ENCODE measurements at places on chromosomes 13 and 19. TPM values are rescaled to one million over a fixed set of nuclear protein-coding genes. Genes with fewer than 3 reads are reported as not detected.

GRCh38 chr13:40476175-40476958, 190.1 kb downstream of the FOXO1 start:
- H3K4me1 ChIP-seq, result peaks cover 27% of the 10 kb centered on the region
- H3K27me3 ChIP-seq, result no peaks in the 10 kb centered on the region
- no peaks in the 10 kb centered on the region for H3K36me3 ChIP-seq
- no peak overlapping the region for H3K27ac ChIP-seq

DNA sequence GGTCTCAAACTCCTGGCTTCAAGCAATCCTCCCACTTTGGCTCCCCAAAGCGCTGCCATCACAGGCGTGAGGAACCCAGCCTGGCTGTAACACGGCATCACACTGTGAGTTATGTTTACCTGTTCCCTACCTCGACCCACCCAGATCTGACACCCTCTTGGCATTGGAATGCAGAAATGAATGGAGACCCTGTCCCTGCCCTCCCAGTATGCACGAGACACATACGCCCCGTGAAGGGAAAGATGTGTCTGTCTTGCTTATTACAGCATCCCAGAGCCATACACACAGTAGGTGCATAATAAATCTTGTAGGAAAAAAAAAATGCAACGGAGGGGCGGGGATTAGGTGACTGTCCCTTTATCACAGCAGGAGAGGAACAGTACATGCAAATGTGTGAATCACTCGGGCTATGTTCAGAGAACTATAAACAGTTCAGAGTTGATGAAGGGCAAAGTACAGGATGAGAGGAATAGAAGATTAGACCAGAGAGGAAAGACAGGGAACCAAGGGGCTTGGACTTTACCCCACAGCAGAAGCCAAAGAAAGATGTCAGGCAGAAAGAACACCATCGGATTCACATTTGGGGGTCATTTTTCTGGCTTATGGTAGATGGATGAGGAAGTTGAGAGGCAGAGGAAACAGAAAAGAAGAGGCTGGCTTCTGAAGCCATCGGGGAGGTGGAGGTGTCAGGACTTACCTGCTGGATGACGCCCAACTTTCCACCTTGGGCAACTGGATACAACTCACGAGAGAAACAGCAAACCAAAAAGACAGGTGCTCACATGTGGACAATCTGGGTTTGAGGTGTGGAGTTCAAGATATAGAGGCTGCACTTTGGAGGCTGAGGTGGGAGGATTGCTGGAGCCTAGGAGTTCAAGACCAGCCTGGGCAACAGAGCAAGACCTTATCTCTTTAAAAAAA, 94.3 kb downstream of the INSR start:
- H3K27me3 ChIP-seq, result peaks cover 18% of the 10 kb centered on the region
- H3K4me3 ChIP-seq, result no peak overlapping the region
- no peak for DNase-seq
- peaks cover 18% of the 10 kb centered on the region for H3K4me1 ChIP-seq
- H3K27ac ChIP-seq, result no peak overlapping the region

DNA sequence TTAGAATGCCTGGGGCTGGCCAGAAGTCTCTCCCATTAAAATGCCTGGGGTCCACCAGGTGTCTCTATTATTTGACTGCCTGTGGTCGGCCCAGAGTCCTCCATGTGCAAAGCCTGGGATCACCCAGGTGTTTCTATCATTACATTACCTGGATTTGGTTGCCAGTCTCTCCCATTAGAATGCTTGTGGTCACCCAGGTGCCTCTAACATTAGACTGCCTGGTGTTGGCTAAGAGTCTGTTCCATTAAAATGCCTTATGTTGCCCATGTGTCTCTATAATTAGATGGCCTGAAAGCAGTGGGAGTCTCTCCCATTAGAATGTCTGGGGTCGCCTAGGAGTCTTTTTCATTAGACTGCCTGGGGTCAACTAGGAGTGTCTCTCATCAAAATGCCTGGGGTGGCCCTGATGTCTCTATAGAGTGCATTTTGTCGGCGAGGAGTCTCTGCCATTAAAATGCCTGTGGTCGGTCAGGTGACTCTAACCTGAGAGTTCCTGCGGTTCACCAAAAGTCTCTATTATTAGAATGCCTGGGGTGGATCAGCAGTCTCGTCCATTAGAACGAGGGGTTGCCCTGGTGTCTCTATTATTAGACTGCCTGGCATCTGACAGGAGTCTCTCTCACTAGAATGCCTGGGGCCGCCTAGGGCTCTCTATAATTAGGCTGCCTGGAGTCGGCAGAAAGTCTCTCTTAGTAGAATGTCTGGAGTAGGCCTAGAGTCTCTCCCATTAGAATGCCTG, 1540.5 kb downstream of the UQCRFS1 start:
- no peak for DNase-seq
- no peaks in the 10 kb centered on the region for H3K27me3 ChIP-seq
- no peaks in the 10 kb centered on the region for H3K4me1 ChIP-seq

GRCh38 chr13:63351081-63351480, 1935.4 kb upstream of the PCDH20 start:
- no peaks in the 10 kb centered on the region for H3K36me3 ChIP-seq
- H3K27ac ChIP-seq, result no peak overlapping the region
- no peaks in the 10 kb centered on the region for H3K27me3 ChIP-seq
- no peaks in the 10 kb centered on the region for H3K4me1 ChIP-seq
- H3K4me3 ChIP-seq, result no peak overlapping the region

GRCh38 chr13:24684600-24684998, 4.4 kb downstream of the ATP12A start:
- no peaks in the 10 kb centered on the region for H3K36me3 ChIP-seq
- H3K27ac ChIP-seq, result no peak overlapping the region
- H3K4me1 ChIP-seq, result peaks cover 36% of the 10 kb centered on the region

GRCh38 chr19:48190288-48190884, 19.9 kb downstream of the ZSWIM9 start:
- H3K36me3 ChIP-seq, result peaks cover 24% of the 10 kb centered on the region
- H3K4me1 ChIP-seq, result peaks cover 11% of the 10 kb centered on the region
- H3K27me3 ChIP-seq, result no peaks in the 10 kb centered on the region
- DNase-seq, result peak; percentile 83
- H3K27ac ChIP-seq, result peak overlapping the region; percentile 32
- no peak overlapping the region for H3K4me3 ChIP-seq

- H3K36me3 ChIP-seq, result peaks cover 13% of the 10 kb centered on the region
- no peak overlapping the region for H3K4me3 ChIP-seq
- no peaks in the 10 kb centered on the region for H3K27me3 ChIP-seq
- H3K27ac ChIP-seq, result no peak overlapping the region
- DNase-seq, result no peak
Observed at GRCh38 chr19:16429066-16429758, 42.6 kb downstream of the EPS15L1 start.

- H3K36me3 ChIP-seq, result no peaks in the 10 kb centered on the region
- H3K4me1 ChIP-seq, result no peaks in the 10 kb centered on the region
- DNase-seq, result no peak
Observed at GRCh38 chr13:43157796-43158195, 134.4 kb downstream of the DNAJC15 start.

DNA sequence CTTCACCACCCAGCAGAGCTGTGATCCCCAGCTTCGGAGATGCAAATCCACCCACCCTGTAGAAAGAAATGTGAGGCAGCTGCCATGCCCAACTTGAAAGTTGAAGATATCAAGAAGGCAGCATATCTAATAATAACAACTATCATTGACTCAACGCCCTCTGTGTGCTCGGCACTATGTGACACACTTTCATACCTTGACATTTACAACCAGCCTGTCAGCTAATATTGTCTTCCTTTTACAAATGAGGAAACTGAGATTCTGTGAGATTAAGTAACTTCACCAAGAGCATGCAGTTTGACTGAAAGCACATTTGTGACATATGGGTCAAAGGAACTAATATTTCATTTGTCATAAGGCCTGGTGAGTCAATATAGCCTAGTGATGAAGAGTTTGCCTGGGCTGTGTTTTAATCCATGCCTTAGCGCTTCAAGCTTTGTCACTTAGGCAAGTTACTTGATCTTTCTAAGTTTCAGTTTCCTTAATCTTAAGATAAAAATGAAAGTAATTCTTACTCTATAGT, 137.0 kb downstream of the FLT1 start:
- no peaks in the 10 kb centered on the region for H3K27me3 ChIP-seq
- H3K36me3 ChIP-seq, result peaks cover 1% of the 10 kb centered on the region
- H3K4me3 ChIP-seq, result no peak overlapping the region

GRCh38 chr13:28268800-28269223, 130.5 kb downstream of the PAN3 start:
- H3K27ac ChIP-seq, result peak overlapping the region; percentile 53
- DNase-seq, result no peak
- H3K4me3 ChIP-seq, result no peak overlapping the region

DNA sequence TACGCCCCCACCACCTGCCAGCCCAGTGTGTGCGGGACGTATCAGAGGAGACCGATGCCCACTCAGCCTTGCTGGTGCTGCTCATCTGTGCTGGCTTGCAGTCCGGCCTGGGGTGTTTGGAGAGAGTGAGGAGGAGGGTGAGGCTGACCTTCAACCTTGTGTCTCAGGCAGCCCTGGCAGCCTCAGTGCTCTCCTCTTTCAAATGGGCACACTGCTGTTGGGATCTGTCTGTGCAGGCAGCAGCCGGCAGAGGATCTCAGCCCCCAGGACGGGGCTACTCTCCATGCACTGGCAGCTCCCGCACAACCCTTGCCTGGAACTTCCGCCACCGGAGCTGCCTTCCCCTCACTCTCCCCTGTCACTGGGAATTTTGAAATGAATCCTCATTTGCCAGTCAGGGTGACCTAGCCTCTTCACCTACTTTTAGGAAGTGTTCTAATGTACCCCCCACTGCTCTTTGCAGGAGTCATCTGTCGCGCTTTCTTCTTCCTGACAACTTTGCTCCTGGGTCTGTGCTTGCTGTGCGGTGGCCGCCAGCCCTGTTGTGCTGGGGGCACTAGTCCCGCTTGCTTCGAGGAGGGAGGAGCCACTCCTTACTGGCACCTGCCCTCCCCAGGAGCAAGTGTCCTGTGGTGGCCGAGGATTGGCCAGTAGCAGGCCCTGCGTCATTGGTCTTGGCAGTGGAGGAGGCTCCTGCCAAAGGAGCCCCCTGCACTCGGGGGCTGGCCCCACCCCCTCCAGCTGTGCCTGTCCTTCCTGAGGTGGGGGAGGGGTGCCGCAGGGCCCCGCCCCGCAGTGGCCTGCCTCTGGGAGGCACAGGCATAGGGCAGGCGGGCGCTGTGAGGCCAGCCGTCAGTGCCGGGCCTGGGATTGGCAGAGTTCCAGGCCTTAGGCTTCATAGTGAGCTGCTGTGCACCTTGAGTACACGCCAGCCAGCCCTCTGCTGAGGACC, 53.4 kb downstream of the TSSK6 start:
- H3K4me1 ChIP-seq, result peaks cover 76% of the 10 kb centered on the region
- H3K36me3 ChIP-seq, result peaks cover 41% of the 10 kb centered on the region
- H3K27me3 ChIP-seq, result no peaks in the 10 kb centered on the region
- peak overlapping the region; percentile 89 for H3K4me3 ChIP-seq
- peak overlapping the region; percentile 100 for H3K27ac ChIP-seq

- no peak for DNase-seq
- H3K27me3 ChIP-seq, result peaks cover 18% of the 10 kb centered on the region
- no peak overlapping the region for H3K27ac ChIP-seq
Observed at GRCh38 chr19:47860602-47861297, 1.7 kb downstream of the TPRX2 start.

DNA sequence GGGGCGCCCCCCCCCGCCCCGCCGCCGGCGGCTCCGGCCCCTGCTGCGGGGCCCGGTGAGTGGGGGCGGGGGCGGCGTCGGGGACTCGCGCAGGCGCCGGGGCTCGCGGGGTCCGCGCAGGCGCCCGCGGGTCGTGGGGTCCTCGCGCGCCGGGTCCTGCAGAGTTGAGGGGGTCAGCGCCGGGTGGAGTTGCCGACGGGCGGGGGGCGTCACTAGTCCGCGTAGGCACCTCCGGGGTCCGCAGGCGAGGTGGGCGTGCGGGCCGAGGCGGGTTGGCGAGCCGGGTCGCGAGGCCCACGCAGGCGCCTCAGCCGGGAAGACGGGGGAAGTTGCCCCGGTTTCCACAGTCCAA, 365 bp downstream of the PPP6R1 start:
- peak; percentile 58 for DNase-seq
- H3K27ac ChIP-seq, result peak overlapping the region; percentile 99
- no peaks in the 10 kb centered on the region for H3K27me3 ChIP-seq
- peaks cover 12% of the 10 kb centered on the region for H3K4me1 ChIP-seq
- H3K36me3 ChIP-seq, result peaks cover 50% of the 10 kb centered on the region
- peak overlapping the region; percentile 96 for H3K4me3 ChIP-seq

DNA sequence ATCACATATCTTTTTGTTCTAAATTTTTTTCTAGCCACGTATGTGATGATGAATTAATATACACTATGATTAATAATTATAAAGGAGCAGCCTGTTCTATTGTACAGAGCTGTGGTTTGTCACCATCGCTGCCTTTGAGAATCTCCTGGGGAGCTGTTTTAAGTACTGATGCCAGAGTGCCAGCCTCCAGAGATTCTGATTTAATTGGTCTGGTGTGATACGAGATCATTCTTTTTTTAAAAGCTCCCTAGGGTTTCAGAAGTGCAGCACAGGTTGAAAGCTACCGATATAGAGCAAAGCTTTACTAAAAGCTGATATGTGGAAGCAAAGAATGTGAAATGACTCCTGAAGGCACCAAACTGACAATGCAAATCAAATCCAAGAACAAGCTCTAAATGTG, 314.7 kb downstream of the ITGBL1 start:
- DNase-seq, result no peak
- H3K27me3 ChIP-seq, result peaks cover 8% of the 10 kb centered on the region
- H3K36me3 ChIP-seq, result no peaks in the 10 kb centered on the region
- H3K4me3 ChIP-seq, result no peak overlapping the region
- no peak overlapping the region for H3K27ac ChIP-seq

- peaks cover 54% of the 10 kb centered on the region for H3K4me1 ChIP-seq
- H3K4me3 ChIP-seq, result peak overlapping the region; percentile 45
- peaks cover 23% of the 10 kb centered on the region for H3K36me3 ChIP-seq
- H3K27ac ChIP-seq, result peak overlapping the region; percentile 59
- peak; percentile 79 for DNase-seq
Observed at GRCh38 chr19:1265615-1266128, 3.5 kb upstream of the CIRBP start.

DNA sequence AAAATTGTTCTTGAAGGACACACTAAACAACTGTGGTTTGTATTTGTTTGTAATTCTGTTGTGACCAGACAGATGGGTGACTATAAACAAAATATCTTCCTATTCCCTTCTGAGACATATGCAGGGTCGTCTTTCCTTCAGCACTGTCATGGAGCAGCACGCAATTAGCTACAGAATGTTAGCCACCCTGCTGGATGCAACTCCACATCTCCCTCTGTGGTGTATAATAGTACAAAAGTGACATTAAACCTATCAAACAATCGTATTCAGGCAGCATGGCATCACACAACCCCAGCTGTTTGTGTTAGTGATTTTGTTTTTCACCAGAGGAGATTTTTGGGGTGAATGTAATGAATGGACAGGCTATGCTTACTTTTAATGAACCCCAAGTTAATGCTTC, 146.2 kb downstream of the GPC6 start:
- H3K27ac ChIP-seq, result no peak overlapping the region
- no peaks in the 10 kb centered on the region for H3K4me1 ChIP-seq
- no peak for DNase-seq
- no peaks in the 10 kb centered on the region for H3K36me3 ChIP-seq

CLEC4M gene
- total RNA-seq, result not detected

ZNF682 gene
- total RNA-seq, result 12.2 TPM

LYL1 gene
- total RNA-seq, result 4.8 TPM

TBXA2R gene
- 2.7 TPM for total RNA-seq

CLIP3 gene
- 0.74 TPM for total RNA-seq

LENG9 gene
- total RNA-seq, result 4.3 TPM

ADAMTSL5 gene
- 1.3 TPM for total RNA-seq

COL4A2 gene
- total RNA-seq, result not detected

GRK1 gene
- total RNA-seq, result 0.09 TPM

ZNF579 gene
- total RNA-seq, result 7.2 TPM

WDR87 gene
- total RNA-seq, result not detected

PTGER1 gene
- total RNA-seq, result 0.43 TPM

IQCN gene
- total RNA-seq, result 0.59 TPM

ZNF431 gene
- 18.7 TPM for total RNA-seq

PLK5 gene
- not detected for total RNA-seq

TNNI3 gene
- total RNA-seq, result not detected

CGB1 gene
- not detected for total RNA-seq
